ENCODE measurements at places on chromosomes 13 and 19. TPM values are rescaled to one million over a fixed set of nuclear protein-coding genes. Genes with fewer than 3 reads are reported as not detected.

TEKTIP1 gene
- not detected for polyA plus RNA-seq

GRCh38 chr19:44742330-44743061 lies 6.0 kb upstream of the BCL3 start:
- peaks cover 22% of the 10 kb centered on the region for H3K4me1 ChIP-seq
- no peaks in the 10 kb centered on the region for H3K27me3 ChIP-seq
- no peak overlapping the region for H3K4me3 ChIP-seq
- DNase-seq: no peak
- H3K36me3 ChIP-seq: no peaks in the 10 kb centered on the region
- peak overlapping the region; percentile 31 for H3K27ac ChIP-seq

GRCh38 chr13:77697217-77698103 lies at the start of gene SLAIN1:
Gene SLAIN1, plus strand, starts transcription at chr13:77697687. Its CDS starts 227 bp downstream, at chr13:77697914.
- H3K27ac ChIP-seq: no peak within 1 kb of the TSS
- H3K27me3 ChIP-seq: no peaks in the 10 kb centered on the region
- peak within 1 kb of the TSS; percentile 52 for H3K4me3 ChIP-seq
- peaks cover 5% of the 10 kb centered on the region for H3K4me1 ChIP-seq

- no peak for DNase-seq
- H3K36me3 ChIP-seq: no peaks in the 10 kb centered on the region
- no peak overlapping the region for H3K4me3 ChIP-seq
- H3K27me3 ChIP-seq: no peaks in the 10 kb centered on the region
- H3K27ac ChIP-seq: no peak overlapping the region
Observed at GRCh38 chr13:112748947-112749735, 59.3 kb downstream of the ATP11A start.

GRCh38 chr13:95251641-95252040 lies 49.6 kb downstream of the ABCC4 start:
- no peak overlapping the region for H3K27ac ChIP-seq
- no peaks in the 10 kb centered on the region for H3K4me1 ChIP-seq
- H3K27me3 ChIP-seq: no peaks in the 10 kb centered on the region

All from ovary (tissue), 10 donors.